NCI-H774 (cell line): ENCODE measurements at places on chromosomes 5 and 9.

GRCh38 chr9:131880833-131881583 lies 141.1 kb upstream of the RAPGEF1 start:
- no peak for DNase-seq

DNA sequence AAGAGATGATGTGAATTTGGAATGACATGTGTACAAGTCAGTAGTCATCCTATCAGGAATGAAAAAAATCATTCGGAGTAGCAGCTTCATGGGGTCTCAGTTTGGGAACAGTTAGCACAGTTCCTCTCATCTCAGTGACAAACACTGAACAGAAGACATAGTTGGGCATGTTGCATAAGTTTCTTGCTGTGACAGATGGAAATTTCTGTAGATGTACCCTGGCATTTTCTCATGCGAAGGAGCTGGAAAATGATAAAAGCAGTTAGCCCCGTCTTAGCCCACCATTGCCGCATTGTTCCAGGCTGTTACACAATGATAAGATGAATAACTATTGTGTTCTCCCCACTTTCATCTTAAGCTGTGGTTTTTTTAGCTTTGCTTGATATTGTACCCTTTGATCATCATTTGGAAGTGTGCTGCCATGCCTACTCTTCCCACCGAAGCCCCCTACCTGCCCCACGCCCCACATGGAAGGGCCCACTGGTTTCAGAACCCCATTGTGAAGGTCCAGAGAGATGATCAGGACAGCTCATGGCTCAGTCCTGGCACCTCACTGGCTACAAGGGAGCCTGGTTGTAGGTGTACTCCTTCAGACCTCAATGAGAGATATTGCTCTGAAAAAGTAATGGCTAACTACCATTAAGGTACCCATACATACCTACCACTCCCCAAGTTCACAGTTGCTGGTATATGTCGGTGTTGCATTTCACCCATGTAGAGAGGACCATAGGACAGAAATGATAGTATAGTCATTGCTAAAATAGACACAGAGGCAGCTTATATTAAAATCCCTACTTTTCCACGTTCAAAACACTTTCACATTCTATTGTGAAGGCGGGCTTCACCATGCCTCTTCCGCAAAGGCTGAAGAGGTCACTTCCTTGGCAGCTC lies 38.8 kb downstream of the SFXN1 start:
- no peak for DNase-seq

GRCh38 chr5:127577458-127577857 lies 60.0 kb downstream of the PRRC1 start:
- DNase-seq, result no peak

GRCh38 chr9:84349671-84350070 lies 9.1 kb upstream of the SLC28A3 start:
- no peak for DNase-seq

- DNase-seq, result no peak
Measured at GRCh38 chr5:417301-418161, 25.4 kb upstream of the EXOC3 start.

- no peak for DNase-seq
Measured at GRCh38 chr5:102969641-102970040, 150.3 kb downstream of the GIN1 start.

DNA sequence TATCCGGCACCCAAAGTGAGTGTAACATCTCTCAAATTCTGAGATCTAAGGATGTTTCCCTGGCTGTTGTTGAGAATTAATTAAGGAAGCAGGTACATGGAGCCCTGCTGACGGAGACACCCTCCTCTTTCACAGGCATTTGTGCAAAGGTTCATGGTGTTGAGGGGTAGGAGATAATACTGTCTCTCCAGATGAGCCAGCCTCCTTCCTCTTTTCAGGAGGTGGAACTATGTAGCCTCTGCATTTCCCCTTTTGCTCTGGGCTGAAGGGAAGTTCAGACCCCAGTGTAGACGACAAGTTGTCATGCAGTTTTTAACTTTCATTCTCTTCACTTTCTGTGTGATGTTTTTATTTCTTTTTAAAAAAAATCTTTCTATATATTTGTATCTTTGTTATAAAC lies 107.5 kb downstream of the GALNT10 start:
- no peak for DNase-seq

GRCh38 chr9:75814667-75815066 lies 75.8 kb upstream of the PCSK5 start:
- DNase-seq, result no peak

- no peak for DNase-seq
Measured at GRCh38 chr5:16411235-16411634, 54.4 kb downstream of the ZNF622 start.

- no peak for DNase-seq
Measured at GRCh38 chr5:78666041-78666444, 17.5 kb upstream of the LHFPL2 start.

DNA sequence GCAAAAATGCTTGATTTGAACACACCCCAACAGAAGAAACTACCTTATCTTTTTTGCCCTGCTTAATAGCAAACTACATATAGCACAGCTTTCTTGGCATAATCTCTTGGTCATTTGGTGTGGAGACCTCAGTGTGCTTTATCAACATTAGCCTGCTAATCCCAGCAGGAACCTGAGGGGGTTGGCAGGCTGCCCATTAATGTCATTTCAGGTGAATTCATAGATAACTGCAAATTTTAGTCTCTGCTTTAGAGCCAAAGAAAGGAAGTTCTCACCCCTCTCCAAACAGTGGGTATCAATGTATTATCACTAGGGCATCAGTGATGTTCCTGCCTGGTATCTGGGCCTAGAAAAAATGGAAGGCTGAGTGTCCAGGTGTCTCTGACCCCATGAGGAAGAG lies 489.0 kb downstream of the NTRK2 start:
- no peak for DNase-seq
